CD4-positive, alpha-beta T cell treated with Interleukin-12 subunit alpha and Interleukin-12 subunit beta, for 1 hour (primary cell): ENCODE measurements at places on chromosomes 12 and 14.

- no peak for DNase-seq
These were observed 29.0 kb downstream of the NFKBIA start for GRCh38 chr14:35375558-35376025.

DNA sequence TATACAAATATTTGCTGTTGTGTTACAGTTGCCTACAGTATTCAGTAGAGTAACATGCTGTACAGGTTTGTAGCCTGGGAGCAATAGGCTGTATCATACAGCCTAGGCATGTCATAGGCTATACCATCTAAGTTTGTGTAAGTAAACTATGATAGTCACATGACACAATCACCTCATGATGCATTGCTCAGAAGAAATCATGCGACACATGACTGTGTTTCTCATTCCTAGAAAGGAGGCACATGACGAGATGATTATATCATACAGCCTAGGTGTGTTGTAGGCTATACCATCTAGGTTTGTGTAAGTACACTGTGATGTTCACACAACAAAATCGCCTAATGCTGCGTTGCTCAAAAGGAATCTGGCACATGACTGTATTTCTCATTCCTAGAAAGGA, 31.9 kb downstream of the NOPCHAP1 start:
- no peak for DNase-seq

GRCh38 chr12:132484891-132485441, 5.0 kb upstream of the FBRSL1 start:
- DNase-seq, result no peak

GRCh38 chr14:85580536-85581140, 50.7 kb downstream of the FLRT2 start:
- DNase-seq, result no peak
